ENCODE measurements at places on chromosomes 11 and 22.

DNA sequence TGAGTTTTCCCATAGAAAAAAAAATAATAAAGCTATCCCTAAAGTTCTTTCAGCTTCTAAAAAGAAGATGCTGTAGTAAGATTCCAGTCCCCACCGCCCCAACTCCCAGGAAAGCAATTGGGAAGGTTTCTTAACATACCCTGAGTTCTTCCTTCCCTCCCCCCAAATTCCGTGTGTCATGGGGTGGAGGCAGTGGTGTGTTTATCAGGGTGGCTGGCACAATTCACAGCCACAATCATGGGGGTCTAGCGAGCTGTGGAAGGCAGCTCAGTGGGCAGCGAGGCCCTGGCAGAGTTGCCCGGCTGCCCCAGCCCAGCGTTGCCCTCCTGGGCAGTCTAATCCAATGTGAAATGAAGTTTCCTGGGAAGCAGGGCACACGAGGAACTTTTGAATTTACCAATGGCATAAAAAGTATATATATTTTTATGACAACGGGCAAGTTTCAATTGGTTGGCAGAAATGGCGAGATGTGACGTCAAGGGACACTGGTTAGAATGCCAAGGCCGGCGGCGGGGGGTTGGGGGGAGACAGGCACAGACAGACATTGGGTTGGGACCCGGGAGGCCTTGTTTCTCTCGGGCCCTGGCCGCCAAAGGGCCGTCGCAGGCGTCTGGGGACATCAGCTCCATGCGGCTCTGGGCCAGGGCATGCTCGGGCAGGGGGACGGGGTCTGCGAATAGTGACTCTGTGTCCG, 80.7 kb upstream of the PPARA start:
- peak; percentile 74 for DNase-seq

GRCh38 chr11:115665175-115665821, 161.1 kb upstream of the CADM1 start:
- DNase-seq, result no peak

- DNase-seq, result no peak
These were observed 435.7 kb upstream of the CADM1 start for GRCh38 chr11:115939731-115940421.

DNA sequence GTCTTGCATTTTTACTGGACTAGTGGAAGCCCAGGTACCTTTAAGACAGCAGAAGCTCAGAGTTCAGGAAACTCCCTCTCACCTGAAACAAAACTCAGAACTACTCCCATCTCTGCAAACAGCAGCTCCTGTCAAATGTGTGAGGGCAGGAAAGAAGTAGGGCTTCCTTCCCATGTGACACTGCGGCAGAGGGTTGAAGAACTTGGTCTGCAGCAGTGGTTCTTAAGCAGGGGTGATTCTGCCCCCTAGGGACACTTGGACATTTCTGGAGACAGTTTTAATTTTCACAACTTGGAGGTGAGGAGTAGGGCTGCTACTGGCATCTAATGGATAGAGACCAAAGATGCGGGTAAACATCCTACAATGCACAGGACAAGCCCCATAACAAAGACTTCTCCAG, 63.4 kb downstream of the RCN1 start:
- peak; percentile 7 for DNase-seq

DNA sequence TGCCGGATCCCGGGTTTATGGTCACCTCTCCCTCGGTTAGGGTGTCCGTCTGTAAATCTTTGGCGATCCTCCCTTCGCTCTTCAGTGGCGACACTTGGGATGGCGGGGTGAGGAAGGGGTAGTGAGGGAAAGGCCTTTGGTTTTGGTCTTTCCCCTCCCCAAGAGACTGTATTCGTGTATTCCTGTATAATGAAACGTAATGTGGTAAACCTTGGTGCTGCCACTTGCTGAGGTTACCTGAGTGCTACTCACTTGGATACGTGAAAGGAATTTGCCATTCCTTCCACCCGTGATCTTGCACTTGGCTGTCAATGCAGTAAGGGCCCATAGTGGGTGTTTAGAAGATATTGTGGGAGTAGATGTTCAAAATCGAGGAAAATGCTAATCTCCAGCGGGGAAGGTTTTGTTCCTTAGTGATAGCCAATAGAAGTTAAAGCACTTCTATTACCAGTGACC, 578 bp upstream of the NUP160 start:
- DNase-seq, result no peak

GRCh38 chr22:24428751-24429410, 1.5 kb downstream of the ADORA2A start:
- no peak for DNase-seq

- no peak for DNase-seq
These were observed 55.5 kb upstream of the SLC5A12 start for GRCh38 chr11:26777372-26777808.

DNA sequence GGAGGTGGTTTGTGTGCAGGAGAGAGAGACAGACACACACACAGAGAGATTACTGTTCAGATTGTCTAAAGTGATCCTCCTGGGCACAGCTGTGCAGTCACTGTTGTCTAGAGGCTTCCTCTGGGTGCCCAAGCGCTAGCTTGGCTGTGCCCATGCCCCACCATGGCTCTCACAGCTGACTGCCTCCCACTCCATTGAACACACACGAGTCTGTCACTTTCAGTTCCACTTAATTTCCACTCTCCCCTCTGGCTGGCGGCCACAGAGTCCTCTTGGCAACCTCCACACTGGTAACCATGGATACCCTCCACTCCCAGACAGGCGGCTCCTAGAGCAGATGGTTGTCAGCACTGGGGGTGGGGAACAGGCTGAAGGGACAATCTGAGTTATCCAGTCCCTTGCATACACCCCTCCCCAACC, 29.1 kb downstream of the MAP6 start:
- no peak for DNase-seq

- DNase-seq, result no peak
These were observed 3.2 kb upstream of the HMOX1 start for GRCh38 chr22:35377735-35378134.

- no peak for DNase-seq
These were observed 1408.4 kb upstream of the TENM4 start for GRCh38 chr11:80849253-80849652.

GRCh38 chr11:3105791-3106735, 48.8 kb upstream of the CARS1 start:
- DNase-seq, result no peak

- DNase-seq, result peak; percentile 78
These were observed 3.8 kb downstream of the APOL3 start for GRCh38 chr22:36156515-36157419.

DNA sequence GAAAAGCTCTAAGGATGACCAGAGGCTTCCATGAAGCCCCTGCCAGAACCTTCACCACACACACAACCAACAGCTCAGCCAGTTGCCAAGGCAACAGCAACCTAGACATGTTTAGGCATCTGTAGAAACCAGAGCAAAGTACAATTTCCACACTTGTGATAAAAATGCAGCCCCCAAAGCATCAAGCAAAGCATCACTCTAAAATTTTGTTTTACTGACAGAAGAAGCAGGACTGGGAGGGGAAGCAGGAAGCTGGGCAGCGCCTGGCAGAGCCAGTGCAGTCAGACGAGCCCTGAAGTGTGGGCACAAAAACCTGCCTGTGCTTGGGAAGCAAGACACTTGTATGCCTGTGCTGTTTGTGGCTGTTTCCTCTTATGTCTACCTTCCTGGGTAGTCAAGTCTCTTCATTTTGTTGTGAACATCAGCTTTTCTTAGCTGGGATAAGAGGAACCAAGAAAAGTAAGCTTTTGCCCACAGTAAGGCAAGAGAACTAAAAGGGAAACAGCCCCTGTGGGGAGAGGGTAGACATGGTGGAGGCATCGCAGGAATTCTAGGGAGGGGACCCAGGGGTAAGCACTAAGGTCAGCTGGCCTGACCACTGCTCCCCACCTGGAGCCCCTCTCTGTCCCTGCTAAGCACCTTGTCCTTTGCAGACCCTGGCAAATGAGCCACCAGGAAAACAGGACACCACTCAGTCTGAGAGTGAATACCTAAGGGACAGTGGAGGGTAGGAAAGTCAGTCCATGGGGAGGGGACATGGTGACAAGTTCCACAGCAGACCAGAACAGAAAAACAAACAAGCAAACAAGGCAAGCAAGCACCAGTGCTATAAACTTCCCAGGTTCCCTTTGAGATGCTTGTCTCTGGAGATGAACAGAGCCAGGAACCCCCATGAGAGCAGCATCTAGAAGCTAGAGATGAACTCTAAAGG, 13.4 kb downstream of the PACSIN2 start:
- peak; percentile 34 for DNase-seq

- DNase-seq, result peak; percentile 4
These were observed 30.6 kb downstream of the KIRREL3 start for GRCh38 chr11:126969865-126970479.

Measured in activated CD4-positive, alpha-beta T cell treated with anti-CD3 and anti-CD28 coated beads, Interleukin-10, Interleukin-2, amounts not matched to agents 100 ng/mL and 50 ng/mL, durations not matched to agents 16 hours and 8 hours (primary cell).